ENCODE measurements at places on chromosomes 4 and X. TPM values are rescaled to one million over a fixed set of nuclear protein-coding genes. Genes with fewer than 3 reads are reported as not detected.

The GYG2 gene
- 4.1 TPM for total RNA-seq

The TIGD4 gene
- total RNA-seq = 3.3 TPM

The CLCN4 gene
- total RNA-seq = 84.8 TPM

The SOD3 gene
- not detected for total RNA-seq

The MMRN1 gene
- 2.4 TPM for total RNA-seq

DNA sequence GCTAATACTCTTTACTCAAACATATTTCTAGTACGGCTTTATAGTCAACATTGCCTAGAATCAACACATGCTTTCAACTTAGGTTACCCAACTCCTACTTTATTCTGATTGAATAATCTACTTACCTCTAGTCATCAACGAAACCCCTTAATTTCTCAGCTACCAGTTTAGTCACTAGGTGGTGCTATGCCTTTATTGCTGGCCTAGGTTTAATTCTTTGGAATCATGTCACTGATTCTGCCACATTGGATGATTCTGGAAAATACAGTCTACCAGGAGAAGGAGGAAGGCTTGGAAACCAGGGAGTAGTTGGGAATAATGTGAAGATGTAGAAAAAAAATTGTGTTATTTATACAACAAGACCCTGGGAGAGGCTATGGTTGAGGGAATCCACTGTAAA is 167.7 kb downstream of the DCAF12L2 start:
- DNase-seq = no peak

DNA sequence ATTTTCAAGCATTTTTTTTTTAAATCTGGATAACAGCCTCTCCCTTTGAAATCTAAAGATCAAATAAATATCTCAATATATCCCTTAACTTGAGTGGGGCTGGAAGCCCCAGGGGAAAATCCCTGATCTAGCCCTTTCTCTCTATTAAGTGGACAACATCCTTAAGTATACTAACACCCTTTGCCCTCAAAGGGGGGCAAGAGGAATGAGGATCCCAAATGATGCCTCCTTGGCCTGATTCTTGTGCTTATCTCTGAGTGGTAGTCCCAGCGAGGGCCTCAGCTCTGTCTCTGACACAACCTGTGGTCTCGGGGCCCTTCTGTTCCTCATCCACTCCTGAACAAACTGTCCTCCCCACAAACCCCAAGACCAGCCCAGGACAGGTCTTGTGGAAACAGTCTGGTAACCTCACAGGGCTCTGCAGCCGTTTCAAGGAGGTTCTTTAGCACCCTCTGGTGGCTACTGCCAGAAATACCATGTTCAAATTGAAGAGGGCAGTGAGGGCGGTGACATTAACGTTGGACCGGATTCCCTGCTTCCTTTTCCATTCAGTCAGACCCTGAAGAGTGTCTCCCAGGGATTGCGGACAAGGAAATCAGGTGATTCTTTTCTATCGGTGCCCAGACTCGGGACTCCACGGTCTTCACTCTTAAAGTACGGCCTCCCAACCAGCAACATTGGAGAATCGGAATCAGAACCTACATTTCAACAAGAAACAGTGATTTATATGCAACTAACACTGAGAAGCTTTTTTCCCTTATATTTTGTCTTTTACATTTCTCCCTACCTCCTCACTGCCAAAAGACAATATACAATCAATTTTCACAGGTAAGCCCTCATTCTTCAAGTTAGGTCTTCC is 13.0 kb downstream of the CXCL13 start:
- DNase-seq = peak; percentile 19

The PDE5A gene
- 21.2 TPM for total RNA-seq

DNA sequence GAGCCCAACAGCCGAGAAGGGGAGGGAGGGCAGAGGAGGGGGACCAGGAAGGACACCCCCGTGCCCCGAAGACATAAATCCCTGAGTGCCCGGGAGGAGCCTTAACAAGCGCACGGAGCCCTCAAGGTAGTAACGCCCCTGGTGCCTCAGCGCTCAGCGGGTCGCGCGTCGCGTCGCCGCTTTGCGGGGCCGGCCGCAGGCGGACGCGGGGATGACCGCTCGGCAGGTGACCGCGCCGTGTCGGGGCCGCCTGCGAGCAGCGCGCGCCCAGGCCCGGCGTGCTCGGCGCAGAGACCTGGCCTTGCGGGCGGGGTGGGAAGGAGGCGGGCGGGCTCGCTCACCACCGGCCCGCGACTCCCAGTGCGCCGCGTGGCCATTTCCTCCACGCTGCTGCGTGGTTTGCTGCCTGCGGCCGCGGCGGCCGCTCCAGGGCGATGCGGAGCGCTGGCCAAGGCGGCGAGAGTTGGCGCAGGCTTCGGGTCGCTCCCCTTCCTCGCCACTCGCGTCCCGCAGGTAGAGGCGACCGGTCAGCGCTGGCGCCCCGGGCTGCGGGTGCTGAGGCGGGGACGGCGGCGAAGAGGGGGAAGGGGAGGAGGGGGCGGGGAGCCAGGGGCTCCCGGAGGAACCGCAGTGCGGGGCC is 632 bp downstream of the CCSER1 start:
- peak; percentile 14 for DNase-seq

The CFAP47 gene
- 5.3 TPM for total RNA-seq

The CNKSR2 gene
- 173 TPM for total RNA-seq

GRCh38 chr4:153579872-153580271 is 104.2 kb upstream of the TLR2 start:
- no peak for DNase-seq

The INTS6L gene
- total RNA-seq = 30.6 TPM

DNA sequence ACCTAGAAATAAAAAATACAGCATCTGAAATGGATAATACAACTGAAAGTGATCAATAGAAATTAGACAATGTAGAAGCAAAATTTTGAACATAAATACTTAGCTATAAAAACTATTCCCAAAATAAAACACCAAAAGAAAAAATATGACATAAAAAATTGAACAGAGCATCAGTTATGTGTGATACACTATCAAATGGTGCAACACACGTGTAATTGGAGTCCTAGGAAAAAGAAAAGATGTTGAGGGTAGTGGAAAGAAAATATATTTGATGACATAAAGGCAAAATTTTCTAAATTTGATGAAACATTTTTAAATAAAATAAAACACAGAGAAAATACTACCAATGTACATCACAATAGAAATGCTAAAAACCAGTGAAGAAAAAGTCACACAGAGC is 63.1 kb downstream of the NPY2R start:
- no peak for DNase-seq

DNA sequence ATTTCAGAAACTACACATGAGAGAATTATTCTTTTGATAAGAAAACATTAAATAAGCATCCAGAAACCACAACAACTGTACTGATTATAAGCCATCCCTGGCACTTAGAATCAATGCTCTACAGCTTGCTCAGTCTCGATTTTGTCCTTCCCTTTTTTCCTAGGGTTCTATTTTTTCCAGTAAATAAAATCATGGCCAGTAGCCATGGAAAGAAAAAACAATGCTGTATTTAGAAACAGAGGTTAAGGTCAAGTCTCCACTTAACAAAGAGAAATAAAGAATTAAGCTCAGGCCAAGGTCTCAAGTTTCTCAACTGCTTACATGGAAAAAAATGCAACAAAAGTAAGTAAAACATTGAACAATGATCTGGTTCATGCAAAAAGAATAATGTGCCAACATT is 38.7 kb upstream of the GRID2 start:
- DNase-seq = no peak

The SCRG1 gene
- 2.4 TPM for total RNA-seq

- DNase-seq = no peak
Observed at GRCh38 chr4:39078829-39079228, 16.8 kb downstream of the KLHL5 start.

GRCh38 chr4:14264437-14264836 is 636.9 kb upstream of the BOD1L1 start:
- DNase-seq = no peak

GRCh38 chr4:134762053-134762452 is 560.5 kb upstream of the PABPC4L start:
- DNase-seq = no peak

GRCh38 chr4:143307531-143307930 is 29.1 kb upstream of the GAB1 start:
- no peak for DNase-seq

DNA sequence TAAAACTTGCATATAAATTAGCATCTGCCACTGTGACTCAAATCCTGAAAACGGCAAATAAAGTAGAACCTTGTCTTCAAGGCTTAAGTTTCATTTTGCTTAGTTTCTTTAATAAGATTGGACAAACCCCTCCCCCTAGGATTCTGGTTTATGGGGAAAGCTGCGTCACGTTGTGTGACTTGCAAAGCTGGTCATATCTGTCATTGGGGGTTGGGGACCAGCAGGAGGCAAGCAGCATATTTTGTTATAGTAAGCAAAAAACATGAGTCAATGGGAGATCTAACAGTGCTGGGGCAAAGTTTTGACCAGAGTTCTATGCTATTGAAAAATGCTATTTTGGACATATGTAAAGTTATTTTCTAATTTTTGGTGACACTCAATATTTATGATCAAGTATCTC is 407.3 kb downstream of the PCDH18 start:
- DNase-seq = no peak

- peak; percentile 12 for DNase-seq
Observed at GRCh38 chrX:106177106-106177981, 9.2 kb downstream of the PWWP3B start.

The SLITRK4 gene
- total RNA-seq = 52.6 TPM

DNA sequence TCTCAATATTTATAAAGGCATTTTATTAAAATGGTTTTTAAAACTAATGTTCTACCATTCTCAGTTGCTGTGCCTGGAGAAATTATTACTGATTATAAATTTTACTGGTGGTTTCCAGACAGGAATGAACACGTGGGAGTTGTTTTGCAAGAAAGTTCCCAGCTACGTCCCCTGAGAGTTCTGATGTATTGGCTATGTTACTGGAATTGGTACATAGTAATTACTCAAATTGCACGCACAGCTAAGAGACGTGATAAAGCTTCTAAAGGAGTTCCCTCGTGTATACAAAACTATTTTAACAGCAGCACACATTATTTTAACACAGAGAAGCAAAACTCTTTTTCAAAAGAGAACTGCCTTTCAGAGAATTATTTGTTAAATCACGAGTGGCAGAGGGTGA is 292.2 kb downstream of the NLGN4X start:
- no peak for DNase-seq

DNA sequence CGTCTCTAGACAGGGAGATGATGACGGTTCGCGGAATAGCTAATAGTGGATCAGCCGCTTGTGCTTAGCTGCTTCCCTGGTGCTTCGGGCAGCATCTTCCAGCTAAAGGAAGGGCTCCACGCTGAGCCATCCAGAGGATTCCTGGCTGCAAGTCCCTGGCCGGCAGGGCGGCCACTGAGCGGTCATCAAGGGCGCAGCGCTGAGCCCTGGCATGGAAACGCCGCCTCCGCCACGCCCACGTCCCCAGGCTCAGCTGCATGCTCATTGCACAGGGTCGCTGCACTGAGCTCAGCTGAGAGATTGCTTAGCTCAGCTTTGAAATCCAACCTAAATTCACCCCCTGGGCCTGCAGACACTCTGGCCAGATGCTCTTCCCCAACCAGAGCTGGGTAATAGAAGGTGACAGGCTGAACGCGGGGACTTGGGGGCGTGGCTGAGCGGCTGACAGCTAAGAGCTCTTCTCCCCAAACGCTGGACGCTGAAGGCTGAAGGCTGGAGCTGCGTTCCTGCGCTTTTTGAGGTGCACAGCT is 118.2 kb upstream of the KIT start:
- peak; percentile 48 for DNase-seq

DNA sequence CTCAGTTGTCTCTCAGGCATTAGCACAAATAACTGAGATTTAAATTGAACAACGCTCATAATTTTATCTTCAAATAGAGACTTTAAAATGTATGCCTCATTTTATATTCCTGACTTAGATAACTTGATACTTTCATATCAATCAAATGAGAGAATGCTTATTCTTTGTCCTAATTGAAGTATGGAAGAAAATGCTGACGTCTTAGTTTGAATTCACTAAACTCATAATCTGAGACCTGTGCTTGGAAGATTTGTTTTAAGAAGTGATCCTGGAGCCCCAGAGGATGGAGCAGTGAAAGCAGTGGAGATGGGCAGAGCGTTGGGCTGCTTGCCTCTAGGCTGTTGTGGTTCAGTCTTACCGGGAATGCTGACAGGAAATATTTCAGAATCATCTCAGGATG is 76.1 kb downstream of the ZNF518B start:
- DNase-seq = no peak

DNA sequence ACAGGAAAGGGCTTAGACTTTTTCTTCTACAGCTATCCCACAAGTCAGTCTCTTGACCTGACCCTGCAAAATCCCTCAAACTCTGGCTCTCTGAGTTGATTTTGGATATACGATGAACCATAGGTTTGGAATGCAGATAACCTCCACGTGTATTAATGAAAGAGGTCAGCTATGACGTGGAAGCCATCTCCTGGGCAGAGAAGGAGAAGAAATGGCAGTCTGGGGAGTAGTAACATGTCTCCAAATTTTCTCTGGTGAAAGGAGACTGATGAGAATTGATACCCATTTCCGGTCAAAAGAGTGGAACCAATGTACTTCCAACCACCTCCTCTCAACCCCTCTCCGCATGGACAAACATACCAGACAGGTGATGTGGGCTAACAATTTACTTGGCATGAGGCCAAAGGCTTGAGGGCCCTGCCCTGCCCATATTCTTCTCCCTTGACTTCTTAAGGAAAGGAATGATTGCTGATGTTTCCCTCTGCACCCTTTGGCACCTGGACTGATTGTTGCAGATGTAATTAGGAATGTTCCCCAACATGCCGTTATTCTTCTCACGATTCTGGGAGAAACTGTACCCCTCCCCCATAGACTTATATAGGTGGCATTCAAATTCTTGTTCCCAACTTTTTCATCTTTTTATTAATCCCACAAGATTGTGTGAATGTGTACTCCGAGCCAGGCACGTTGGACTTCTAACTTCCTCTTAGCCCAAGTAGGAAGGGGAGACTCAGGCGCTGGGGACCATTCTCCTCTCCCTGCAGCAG is 580 bp upstream of the PLS3 start:
- DNase-seq = no peak

DNA sequence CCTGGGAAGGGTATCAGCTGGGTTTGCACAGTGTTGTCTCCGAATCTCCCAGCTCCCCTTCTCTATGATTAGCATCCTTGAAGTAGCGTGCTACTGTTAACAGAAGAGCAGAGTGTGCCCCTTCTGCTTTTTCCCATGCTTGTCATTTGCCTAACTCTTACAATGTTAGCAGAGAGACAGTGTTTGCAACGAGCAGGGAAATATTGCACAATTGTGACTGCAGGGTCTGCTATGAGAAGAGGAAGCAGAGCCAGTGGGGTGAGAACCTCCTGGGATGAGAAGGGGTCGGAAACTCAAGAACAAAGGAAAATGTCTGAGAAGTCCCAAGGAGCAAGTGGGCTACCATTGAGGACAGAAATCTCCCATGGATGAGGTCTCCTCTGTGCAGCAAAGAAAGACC is 7.8 kb upstream of the CHRNA9 start:
- DNase-seq = no peak

GRCh38 chr4:1250527-1250812 is 1.5 kb upstream of the CTBP1 start:
- no peak for DNase-seq

The SHOX gene
- not detected for total RNA-seq

Measured in frontal cortex (tissue), 4 donors.